RCC 7860 (cell line): ENCODE measurements at places on chromosomes 2 and 18.
A peak's percentile ranks its signal among the peaks of the same experiment; 100 is the strongest.

DNA sequence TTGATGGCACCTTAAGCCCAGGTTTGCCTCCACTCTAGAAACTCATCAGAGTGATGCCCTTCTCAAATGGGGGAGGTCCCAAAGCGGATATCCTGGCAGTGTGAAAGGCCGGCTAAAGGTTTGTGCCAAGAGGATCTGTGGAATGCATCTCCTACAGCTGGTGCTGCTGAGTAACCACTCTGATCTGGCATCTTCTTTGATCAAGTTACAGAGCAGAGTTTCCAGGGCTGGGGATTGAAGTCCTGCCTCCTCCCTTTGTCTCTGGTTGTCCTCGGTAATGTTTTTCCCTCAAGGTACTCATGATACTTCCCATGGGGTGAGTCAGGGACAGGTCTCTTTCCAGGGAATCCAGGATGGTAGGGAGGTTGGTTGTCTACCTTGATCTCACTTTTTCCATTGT lies 24.6 kb downstream of the PRKRA start:
- no peak for DNase-seq

DNA sequence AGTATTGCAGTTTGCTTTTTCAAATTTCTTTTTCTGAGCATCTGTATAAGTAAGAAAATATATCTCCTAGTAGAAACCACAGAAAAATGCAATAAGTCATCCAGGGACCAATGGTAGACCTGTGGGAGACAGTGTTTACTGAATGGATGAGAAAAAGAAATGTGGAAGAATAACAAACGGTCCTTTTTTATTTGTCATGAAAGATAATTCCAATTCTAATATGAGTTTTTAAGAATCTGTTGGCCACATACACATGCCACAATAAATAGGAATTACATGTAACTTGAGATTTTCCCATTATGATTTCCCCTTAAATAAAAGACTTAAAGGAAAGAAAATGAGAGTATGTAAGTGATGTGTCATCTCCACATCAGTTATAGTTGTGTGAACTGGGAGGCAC lies 107.7 kb upstream of the RAB27B start:
- DNase-seq = no peak

DNA sequence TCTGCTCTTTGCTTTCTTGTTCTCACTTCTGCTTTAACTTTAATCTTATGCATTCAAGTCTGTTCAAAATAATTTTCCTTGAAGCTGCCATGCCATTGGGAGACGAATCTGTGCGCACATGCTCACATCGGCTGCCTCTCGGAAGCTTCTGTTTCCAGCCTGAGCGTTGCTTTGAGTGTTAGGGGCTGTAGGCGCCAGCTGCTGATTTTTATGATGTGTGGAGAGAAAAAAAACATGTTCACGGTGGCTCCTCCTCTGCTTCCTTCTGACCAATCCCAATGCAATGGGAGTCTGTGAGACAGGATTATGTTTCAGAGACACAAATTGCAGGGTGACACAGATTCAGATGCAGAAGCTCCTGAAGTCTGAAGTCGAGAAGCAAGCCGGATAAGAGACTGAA lies at the start of gene MC4R:
Gene MC4R (minus strand): TSS at position 180 of the 400 bp plus-strand sequence. CDS start 426 bp downstream, outside the sequence.
- no peak for DNase-seq

DNA sequence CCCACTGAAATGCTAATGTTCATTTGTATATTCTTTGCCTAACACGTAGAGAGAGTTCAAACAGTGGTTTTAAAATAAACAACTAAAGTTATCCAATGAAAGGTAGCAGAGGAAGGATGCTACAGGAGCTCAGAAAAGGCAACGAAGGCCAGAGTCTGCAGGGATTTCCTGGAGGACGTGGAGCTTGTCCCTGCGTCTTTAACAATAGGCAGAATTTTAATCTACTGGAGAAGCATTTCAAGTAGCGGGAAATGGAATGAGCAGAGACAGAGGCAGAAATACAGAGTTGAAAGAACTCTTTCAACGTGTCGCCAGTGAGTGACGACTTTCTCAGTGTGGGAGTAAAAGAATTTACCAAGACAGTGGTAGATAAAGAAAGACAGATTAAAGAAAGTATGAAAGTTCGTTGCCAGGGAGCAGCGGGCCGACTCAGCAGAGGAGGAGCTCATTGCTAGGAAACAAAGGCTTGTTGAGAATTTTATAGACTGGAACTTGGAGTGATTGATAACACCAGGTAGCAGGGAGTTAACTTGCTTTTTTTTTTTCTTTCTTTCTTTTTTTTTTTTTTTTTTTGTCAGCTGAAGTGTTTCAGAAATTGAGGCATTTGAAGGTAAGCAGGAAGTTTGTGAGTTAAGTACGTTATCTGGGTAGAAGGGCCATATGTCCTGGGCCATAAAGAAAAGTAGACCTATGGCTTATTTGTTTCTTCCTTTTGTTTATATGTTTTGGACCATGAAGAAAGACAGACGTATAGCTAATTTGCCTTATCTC lies 625 bp upstream of the NBAS start:
- peak; percentile 41 for DNase-seq

GRCh38 chr2:68730828-68731227 lies 3.8 kb upstream of the ARHGAP25 start:
- no peak for DNase-seq

GRCh38 chr18:52933356-52933755 lies 593.4 kb downstream of the DCC start:
- no peak for DNase-seq

- no peak for DNase-seq
Measured at GRCh38 chr2:23661276-23662050, 265.5 kb downstream of the ATAD2B start.

DNA sequence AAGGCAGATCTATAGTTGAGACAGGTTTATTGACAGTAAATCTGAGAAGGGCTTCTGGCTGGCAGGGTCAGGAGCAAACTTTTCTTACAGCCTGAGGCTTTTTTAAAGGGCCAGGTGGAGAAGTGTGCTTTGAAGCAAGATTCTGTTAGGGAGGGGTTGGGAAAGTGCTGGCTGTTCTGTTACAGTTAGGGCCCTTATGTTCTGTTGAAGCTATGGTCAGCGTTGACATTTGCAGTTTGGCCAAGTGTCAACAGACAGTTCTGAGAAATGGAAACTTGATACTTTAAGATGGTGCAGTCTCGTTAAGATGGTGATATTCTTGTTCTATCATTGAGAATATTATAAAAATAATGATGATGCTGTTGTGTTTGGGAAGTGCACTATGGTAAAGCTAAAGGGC lies 154.2 kb downstream of the RDH14 start:
- DNase-seq = no peak

DNA sequence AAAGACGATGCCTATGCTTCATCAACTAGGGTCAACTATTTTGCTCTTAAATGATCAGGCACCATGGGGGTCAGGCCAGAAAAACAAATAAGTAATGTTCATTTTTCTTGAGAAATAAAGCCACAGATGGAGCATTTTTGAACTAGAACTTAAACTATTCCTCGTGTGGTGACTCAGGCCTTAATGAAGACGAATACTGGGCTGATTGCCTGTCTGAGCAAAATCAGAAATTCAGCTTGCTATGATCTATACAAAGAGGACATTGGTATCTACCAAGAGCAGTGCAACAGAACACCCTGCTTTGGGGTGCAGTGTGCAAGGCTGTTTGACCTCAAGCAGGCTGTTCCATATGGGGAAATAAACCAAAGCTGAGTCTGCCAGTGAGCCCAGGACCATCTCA lies 176.0 kb downstream of the NRP2 start:
- no peak for DNase-seq

- DNase-seq = no peak
Measured at GRCh38 chr18:49225160-49225559, 235.3 kb downstream of the DYM start.

GRCh38 chr2:168178520-168179324 lies 68.7 kb downstream of the STK39 start:
- no peak for DNase-seq

DNA sequence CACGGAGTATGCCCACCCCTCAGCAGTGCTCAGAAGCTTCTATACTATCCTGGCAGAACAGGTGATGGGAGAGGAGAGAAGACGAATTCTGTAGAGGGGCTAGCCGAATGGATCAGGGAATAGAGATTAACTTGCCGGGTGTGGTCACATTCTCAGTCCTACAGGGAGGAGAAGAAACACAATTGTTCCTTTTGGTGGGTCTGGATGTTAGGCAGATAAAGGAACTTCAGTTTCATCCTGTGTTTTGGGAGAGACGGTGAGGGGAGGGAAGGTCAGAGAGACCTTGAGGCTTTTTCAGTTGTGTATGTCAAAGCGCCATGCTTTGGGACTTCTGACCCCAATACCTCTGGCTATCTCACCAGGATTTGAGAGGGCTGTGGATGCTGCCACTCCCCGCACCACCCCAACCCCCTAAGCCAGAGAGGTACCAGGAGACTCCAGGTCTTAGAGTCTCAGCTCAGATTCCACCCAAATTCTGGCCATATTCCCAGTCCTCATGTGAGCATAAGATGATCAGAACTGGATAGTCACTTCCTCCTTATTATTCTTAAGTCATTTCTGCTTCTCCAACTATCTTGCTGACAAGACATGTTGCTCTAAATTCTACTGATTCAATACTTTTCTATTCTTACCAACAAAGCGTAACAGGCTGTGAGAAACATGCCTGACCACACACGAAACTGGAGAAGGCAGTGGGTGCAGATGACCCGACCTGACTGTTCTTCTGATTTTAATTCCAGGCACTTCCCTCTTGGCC lies 2.3 kb upstream of the TMEM37 start:
- DNase-seq = no peak

DNA sequence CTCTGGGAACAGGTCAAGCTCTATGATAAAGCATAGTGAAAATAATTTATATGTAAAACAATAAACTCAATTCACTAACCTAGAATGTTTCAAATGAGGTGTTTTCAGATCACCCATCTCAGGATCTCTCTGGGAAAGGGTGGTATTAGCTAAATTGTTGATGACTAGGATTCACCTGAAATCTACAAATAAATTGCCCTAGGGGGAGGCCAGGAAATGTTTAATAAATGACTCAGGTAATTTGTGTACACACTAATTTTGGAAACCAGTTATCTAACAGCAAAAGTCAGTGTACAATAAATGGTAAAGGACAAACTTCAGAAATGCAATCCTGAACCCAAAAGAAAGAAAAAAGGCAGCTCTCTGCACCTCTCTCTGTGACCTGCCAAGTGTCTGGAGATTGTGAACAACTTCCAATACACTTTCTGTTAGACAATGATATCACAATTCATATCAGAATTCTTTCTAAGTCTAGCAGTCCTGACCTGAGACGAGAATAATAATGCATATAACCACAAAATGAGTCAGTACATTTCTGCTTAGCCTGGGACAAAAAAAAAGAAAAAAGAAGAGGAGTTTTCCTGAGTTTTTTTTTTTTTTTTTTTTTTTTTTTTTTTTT lies 760.0 kb downstream of the EPHA4 start:
- DNase-seq = peak; percentile 69

GRCh38 chr2:55910077-55910476 lies 13.5 kb downstream of the EFEMP1 start:
- DNase-seq = no peak

DNA sequence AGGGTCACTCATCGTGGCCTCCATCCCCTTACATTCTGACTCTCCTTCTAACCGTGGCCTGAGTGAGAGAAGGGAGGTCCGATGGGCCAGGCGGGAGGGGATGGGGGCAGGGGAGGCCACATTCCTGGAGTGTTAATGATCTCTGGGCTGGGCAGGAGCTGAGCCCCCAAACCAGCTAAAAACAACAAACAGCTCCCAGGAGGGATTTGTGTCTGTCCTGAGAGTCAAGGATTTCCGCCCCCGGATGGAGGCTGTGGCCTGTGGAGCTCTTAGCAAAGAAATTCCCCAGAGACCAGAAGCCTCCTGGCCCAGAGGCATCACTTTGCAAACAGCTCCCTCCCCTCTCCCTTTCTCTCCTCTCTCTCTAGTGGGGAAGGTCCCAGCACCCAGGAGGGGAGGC lies 23.5 kb downstream of the EMX1 start:
- no peak for DNase-seq

GRCh38 chr2:40740419-40740818 lies 288.5 kb upstream of the SLC8A1 start:
- DNase-seq = no peak
